NCI-H1417 treated with DMSO at 0.1 percent for 48 hours (cell line): ENCODE measurements at places on chromosomes 3 and 15.

GRCh38 chr15:78334845-78335244 lies 5.3 kb upstream of the CRABP1 start:
- no peak for DNase-seq

DNA sequence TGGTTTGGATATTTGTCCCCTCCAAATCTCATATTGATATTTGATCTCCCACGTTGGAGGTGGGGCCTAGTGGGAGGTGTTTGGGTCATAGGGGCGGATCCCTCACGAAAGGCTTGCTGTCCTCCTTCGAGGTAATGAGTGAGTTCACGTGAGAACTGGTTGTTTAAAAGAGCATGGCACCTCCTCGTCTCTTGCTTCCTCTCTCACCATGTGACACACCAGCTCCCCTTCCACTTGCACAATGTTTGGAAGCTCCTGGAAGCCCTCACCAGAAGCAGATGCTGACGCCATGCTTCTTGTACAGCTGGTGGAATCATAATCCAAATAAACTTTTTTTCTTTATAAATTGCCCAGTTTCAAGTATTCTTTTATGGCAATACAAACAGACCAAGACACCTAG lies 38.6 kb downstream of the RFTN1 start:
- DNase-seq = no peak

DNA sequence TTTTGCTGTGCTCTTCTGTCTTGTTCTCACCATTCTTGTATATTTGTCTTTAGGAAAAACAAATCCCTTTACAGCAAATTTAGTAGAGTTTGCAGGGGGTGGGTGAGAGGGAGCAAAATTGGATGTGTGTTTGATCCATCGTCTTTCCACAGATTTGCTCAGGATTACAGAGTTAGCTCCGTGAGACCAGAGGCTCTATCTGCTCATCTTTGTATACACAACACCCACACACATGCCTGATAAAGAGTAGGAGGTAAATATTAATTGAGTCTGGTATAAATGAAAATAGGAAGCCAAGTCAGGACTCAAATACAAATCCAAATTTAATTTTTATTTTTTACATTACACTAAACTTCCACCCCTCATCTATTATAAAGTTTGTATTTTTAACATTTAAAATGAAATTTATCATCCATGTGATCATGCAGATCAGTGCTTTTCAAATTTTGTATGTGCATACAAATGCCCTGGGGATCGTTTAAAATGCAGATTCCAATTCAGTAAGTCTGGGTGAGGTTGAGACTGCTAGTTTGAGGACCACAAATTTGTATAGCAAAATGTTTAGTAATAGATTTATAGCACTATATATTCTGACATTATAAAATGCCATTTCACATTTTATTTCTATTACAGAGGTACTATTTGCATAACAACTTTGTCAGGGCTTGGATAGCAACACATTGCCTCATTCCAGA lies 326.7 kb downstream of the LSAMP start:
- DNase-seq = no peak

- DNase-seq = no peak
These were observed 72.5 kb downstream of the SNTN start for GRCh38 chr3:63724987-63725386.

- no peak for DNase-seq
These were observed 226.1 kb upstream of the UBE2E2 start for GRCh38 chr3:22977042-22977441.
